Dermis microvascular lymphatic vessel endothelial cell (primary cell): ENCODE measurements at places on chromosomes 2 and 18.
A peak's percentile ranks its signal among the peaks of the same experiment; 100 is the strongest.

- no peak for DNase-seq
Observed at GRCh38 chr2:71646028-71646427, 192.7 kb downstream of the DYSF start.

GRCh38 chr2:82819951-82820350 lies 1639.1 kb downstream of the SUCLG1 start:
- DNase-seq, result no peak

DNA sequence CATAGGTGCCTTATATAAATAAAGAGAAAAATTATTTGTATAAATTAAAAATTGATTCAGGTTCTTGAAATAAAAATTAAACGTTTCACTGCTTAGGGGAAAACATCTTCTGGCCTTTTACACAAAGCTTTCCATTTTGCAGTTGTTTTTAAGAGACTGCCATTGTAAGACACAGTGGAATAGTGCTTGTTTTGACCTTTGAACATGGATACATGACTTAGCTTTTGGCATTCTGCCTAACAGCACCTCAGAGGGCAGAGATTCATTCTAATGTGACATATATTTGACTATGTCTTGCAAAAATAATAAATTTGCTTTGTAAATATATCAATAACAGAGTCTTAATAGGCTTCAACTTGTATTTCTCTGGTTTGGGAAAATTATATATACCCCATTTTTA lies 142.1 kb downstream of the SLC4A10 start:
- no peak for DNase-seq

DNA sequence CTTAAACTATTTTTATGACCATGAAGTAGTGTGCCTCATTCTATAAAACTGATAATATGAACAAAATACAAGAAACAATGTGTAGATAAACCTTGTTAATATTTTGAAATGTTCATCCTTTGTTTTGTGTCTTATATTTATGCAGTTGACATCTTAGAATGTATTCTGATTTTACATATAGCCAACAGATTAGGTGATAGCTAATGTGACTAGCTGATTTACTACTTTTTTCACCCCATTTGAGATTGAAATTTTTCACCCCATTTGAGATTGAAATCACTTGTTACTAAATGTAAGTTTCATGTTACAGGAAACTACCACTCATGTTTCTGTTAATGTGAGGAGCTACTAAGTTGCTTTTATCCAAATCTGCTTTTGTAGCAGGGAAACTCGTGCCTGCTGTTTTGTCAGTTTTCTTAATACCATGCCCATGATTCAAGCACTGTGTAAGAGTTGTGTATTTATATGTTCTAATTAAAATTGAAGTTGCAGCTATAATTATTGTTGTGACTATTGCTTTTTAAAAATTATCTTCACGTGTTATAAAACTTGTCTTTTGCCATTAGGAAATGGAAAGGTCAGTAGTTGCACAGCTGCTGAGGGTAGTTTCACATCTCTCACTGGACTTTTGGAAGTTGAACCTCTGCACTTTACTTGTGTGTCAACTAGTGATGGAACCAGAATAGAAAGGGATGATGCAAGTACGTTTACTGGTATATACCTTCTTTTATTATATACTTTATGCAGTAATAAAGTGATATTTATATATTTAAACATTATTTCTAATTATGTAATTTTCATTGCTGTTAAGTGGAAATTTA lies 96.6 kb downstream of the BIRC6 start:
- DNase-seq, result peak; percentile 45

GRCh38 chr2:46984642-46985476 lies 69.3 kb upstream of the MCFD2 start:
- DNase-seq, result no peak

DNA sequence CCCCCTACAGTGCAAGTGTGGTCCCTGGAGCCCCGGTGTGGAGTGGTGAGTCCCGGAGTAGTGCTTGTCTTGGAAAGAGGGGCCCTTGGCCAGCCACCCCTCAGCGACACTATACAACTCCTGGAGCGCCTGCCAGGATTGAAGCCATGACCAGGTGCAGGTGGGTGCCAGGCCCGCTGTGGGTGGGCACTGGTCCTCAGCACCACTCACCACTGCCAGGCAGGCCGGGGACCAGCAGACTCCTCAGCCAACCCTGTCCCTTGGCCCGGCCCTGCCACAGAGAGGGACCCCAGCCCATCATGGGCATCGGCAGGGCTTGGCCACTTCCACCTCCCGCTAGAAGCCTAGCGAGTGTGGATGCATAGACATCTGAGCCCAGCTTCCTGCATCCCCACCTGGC lies 42.2 kb downstream of the STK25 start:
- DNase-seq, result no peak

DNA sequence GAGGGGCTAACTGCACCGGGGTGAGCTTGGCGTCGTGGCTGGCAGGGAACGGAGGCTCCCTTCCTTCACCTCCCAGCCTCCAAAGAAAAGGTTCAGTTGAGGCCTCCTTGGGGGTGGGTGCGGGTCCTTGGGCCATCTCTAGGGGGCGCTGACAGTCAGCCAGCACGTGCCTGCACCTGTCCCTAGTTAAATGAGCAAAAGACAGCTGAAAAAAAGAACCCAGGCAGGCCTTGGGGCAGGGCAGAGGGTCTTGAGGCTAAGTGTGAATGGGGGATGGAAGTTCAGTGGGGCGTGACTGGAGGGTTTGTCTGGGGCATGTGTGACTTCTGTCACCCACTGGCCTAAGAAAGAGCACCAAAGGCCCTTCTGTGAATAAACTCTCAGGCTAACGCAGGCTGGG lies 56.4 kb downstream of the ZFP36L2 start:
- peak; percentile 68 for DNase-seq

- no peak for DNase-seq
Observed at GRCh38 chr18:51811883-51812282, 528.1 kb upstream of the DCC start.

GRCh38 chr18:8375249-8375648 lies 234.0 kb upstream of the RAB12 start:
- no peak for DNase-seq

GRCh38 chr2:8094526-8094925 lies 587.3 kb upstream of the ID2 start:
- no peak for DNase-seq
